Nephron progenitor cell (in vitro differentiated cells): ENCODE measurements at places on chromosomes 11 and 22.

DNA sequence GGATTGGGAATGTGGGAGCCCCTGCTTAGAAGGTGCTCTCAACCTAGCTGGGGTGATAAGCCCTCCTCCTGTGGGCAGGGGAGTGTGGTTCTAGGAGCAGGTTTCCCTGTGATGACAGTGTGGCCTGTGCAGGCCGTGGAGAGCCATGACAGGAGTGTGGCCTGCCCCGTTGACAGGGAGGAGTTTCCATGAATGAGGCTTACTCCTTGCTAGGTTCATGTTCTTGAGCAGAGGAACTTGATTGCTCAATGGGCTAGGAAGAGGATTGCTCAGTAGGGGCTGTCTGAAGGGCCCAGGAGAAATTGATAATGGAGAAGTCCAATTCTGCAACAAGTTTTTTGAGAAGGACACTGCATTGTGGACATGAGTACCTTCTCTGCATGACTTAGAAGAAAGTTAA is 92.0 kb downstream of the PPP6R3 start:
- DNase-seq, result no peak

DNA sequence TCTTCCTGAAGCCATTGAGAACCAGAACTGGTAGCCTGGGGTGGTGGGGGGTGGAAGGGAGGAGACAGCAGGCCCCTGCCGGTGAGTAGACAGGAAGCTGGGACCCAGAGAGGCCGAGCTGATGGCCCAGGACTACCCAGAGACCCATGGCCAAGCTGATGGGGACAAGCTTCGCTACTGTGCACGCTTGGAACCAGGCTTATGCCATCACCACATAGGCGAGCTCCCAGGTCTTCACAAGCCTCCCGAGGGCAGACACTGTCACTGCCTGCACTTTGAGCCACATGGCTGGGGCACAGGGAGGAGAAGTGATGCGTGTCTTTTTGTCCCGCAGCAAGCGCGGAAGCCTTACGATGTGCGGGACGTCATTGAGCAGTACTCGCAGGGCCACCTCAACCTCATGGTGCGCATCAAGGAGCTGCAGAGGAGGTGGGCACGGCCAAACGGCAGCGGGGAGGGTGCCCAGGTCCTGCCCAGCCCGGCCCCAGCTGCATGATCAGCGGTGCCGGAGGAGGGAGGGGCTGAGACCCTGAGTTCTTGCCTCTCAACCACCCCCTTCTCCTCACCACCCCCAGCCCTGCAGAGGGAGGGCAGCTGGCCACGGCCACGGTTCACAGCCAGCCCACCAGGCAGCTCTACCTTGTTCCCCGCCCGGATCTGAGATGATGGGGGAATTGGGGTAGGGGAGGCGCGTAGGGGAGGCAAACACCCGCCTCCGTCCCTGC is 76.0 kb upstream of the KCNQ1OT1 start:
- DNase-seq, result no peak

GRCh38 chr22:21726650-21727049 is 8.9 kb downstream of the YPEL1 start:
- peak; percentile 37 for DNase-seq

DNA sequence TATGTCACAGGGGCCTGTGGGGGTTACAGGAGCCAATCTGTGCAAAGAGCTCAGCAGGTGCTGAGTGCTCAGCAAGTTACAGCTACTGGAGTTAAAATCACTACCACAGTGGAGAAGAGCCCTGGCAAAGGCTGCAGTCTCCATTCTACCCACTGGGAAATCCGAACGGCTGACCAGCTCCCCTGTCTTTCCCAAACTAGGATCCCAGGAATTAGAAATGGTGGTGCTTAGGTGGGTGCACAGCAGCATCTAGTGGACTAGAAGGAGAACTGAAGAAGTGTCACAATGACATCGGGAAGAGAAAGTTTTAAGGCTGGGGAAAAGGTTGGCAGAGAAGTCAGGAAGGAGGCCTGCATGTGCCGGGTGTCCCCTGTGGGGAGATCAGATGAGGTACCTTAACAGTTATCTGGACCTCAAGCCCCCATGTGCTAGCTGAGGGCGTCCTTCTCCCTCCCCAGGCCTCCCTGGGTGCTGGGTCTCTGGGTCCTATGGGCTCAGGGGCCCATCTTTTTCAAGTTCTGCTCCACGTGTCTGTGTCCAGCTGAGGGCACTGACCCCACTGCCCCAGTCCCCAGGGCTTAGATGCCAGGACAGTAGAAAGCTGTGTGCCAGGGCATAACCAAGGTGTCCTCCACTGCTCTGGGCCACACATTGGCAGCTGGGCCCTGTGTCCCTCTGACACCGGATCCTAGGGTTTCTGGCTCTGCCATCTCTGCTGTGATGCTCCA is 1.9 kb downstream of the PIWIL3 start:
- DNase-seq, result peak; percentile 14

DNA sequence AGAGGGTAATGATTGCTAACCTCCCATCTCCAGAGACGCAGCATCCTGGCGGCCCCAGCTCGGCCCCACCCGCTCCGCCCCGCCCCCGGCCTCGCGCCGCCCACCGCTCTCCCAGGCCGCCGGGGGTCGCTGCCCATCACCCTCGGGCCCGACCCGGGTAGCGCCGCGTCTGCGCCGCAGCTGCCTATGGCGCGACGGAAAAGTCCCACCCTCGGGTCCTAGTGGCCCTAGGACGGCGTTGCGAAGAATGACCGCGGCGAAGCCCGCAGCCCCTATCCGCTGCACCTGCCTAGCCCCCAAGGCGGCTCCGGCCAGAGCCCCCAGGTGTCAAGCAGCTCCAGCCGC is 457 bp downstream of the CPSF7 start:
- peak; percentile 89 for DNase-seq

DNA sequence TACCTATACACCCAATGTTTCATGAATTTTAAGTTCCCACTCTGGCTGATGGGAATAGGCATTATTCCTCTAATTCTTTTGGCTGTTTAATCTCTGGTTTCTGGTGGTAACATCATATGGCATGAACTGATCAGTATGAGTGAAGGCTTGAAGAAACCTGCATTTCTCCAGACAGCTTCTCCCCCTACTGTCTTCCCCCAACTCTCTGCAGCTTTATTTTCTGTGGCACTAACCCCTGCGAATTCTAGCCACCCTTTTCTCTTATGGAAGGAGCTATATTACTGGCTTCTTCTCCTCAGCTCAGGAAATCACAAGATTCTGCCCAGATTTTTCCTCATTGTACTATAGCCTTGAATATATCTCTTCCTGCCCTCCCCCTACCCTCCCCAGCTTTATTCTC is 57.1 kb downstream of the CASP12 start:
- DNase-seq, result no peak

GRCh38 chr22:29948385-29948769 is 65.4 kb downstream of the MTMR3 start:
- no peak for DNase-seq

DNA sequence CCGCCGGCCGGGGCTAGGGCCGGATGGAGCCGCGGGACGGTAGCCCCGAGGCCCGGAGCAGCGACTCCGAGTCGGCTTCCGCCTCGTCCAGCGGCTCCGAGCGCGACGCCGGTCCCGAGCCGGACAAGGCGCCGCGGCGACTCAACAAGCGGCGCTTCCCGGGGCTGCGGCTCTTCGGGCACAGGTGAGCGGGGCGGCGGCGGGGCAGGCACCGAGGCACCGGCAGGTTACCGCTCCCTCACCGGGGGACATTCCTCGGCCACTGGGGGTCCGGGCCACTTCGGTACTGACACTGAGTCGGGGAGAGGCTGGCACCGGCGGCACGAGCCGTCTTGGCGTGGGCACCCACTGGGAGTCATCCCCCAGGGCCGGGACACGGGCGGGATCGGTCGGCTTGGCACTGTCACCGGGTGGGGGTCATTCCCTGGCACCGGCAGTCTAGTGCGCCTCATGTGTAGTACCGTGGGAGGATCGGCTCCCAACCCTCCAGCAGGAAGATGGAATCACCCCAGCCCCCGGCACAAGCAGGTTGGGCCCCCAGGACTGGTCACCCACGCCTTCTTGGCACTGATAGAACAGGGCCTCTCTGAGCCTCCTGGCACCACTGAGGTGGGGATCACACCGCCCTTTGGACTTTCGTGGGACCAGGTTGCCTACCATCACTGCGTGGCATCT is 511 bp downstream of the DGKZ start:
- no peak for DNase-seq

DNA sequence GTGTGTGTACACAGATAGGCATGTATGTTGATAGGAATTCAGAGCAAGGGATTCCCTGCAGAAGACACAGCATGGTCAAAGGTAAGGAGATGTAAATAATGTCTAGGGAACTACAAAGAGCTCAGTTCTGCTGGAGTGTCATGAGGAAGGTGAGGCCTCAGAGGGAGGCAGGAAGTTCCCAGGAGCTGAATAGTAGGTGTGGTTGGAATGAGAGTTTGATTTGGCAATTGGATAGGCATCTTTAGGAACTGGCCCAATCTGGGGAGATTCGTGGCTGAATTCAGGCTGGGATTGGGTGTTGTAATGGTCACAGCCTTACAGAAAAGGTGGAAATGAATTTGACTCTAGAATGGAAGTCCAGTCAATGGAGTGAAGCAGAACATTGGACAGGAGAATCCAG is 123.6 kb upstream of the TIMP3 start:
- DNase-seq, result no peak

- DNase-seq, result no peak
Observed at GRCh38 chr22:28053896-28054818, 135.1 kb upstream of the PITPNB start.

DNA sequence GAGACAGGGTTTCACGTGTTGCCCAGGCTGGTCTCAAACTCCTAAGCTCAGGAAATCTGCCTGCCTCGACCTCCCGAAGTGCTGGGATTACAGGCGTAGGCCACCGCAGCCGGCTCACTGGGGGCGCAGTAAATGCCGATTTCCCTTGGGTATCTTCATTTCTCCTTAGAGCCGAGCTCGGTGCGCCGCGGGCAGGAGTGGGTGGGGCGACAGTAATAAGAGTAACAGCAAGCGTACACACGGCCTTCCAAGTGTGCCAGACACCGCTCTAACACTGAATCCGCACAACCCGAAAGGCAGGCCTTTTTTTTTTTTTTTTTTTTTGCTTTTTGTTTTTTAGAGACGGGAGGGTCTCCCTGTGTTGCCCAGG is 500 bp upstream of the ADSL start:
- DNase-seq, result peak; percentile 46

- peak; percentile 15 for DNase-seq
Observed at GRCh38 chr11:67274768-67275605, 8.7 kb downstream of the GRK2 start.

DNA sequence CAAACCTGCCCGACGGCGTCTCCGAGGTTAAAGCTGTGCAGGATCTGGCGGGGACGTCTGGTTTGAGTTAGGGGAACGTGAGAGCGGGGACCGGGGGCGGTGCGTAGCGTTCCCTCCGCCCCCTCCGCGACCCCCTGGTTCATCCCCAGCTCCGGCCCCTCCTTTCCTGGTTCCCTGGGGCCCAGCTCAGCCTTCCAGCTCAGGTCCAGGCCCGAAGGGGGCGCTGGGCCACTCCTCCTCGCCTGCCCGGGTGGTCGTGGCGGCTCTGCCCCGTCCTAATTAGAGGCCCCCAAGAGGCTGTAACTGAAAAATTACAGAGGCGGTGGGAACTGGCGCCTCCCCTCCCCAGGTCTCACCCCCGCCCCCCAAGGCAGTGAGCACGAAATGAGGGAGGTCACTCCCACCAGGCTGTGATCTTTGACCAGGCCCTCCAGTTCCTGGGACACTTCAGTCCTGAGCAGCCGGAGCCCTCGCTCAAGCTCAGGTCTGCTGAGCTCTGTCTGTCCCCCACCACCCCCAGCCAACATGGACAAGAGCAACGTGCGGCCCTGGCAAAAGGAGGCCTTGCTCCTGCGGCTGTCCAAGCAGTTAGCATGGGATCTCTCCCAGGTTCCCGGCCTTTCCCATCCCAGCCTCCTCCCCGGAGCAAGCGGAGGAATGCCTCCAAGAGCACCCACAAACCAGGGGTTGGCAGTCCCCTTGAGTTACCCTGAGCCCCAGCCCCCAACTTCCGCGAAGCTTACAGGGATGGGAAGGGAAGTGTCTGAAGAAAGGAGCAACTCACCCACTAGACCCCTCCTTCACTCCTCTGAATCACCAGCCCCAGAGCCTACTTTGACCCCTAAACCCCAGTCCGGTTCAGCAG is 3.3 kb downstream of the CD248 start:
- DNase-seq, result peak; percentile 79

DNA sequence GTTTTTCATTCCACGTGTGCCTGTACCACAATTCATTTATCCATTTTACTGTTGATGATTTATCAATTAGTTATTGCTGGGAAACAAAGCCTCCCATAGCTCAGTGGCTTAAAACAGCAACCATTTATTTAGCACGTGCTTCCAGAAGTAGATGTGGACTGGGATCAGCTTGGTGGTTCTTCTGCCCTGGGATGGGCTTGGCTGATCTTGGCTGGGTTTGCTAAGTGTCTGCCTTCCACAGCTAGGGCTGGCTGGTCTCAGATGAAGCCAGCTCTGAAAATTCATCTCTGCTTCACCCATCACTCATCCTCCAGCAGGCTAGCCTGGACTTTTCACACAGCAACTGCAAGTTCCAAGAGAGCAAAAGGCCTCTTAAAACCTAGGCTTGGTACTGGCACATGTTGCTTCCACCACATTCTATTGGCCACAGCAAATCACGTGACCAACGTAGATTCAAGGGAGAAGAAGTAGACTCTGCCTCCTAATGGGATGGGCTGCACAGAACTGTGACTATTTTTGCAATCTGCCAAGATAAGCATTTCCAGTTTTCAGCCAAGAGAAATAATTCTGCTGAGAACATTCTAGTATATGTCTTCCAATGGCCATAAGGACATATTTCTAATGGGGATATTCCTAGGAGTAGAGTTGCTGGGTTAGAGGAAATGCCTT is 124.9 kb downstream of the MN1 start:
- DNase-seq, result no peak

GRCh38 chr11:121194731-121195596 is 93.9 kb downstream of the TECTA start:
- DNase-seq, result peak; percentile 66

- DNase-seq, result no peak
Observed at GRCh38 chr11:88188932-88189253, 13.7 kb upstream of the RAB38 start.

GRCh38 chr11:72720047-72720446 is 32.2 kb downstream of the ARAP1 start:
- DNase-seq, result no peak

DNA sequence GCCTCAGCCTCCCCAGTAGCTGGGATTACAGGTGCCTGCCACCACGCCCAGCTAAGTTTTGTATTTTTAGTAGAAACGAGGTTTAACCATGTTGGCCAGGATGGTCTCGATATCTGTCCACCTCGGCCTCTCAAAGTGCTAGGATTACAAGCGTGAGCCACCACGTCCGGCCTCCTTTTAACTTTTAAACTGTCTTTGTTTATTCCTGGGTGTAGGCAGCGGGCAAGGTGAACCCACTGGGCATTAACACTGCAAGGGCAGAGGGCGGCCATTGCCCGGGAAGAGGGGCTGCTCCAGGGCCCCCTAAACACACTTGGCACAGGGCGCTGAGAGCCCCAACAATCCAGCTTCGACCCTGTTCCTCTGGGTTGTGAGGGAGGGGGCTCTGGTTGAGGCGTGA is 693.6 kb downstream of the BRD1 start:
- no peak for DNase-seq

- DNase-seq, result no peak
Observed at GRCh38 chr11:128458321-128458720, 129.0 kb downstream of the ETS1 start.

GRCh38 chr11:2445746-2446551 is 1.1 kb downstream of the KCNQ1 start:
- DNase-seq, result no peak

GRCh38 chr11:85787809-85788760 is 22.9 kb downstream of the SYTL2 start:
- DNase-seq, result no peak

- DNase-seq, result no peak
Observed at GRCh38 chr11:8327761-8328192, 64.1 kb upstream of the LMO1 start.
